ENCODE measurements at places on chromosomes 5 and 9.

DNA sequence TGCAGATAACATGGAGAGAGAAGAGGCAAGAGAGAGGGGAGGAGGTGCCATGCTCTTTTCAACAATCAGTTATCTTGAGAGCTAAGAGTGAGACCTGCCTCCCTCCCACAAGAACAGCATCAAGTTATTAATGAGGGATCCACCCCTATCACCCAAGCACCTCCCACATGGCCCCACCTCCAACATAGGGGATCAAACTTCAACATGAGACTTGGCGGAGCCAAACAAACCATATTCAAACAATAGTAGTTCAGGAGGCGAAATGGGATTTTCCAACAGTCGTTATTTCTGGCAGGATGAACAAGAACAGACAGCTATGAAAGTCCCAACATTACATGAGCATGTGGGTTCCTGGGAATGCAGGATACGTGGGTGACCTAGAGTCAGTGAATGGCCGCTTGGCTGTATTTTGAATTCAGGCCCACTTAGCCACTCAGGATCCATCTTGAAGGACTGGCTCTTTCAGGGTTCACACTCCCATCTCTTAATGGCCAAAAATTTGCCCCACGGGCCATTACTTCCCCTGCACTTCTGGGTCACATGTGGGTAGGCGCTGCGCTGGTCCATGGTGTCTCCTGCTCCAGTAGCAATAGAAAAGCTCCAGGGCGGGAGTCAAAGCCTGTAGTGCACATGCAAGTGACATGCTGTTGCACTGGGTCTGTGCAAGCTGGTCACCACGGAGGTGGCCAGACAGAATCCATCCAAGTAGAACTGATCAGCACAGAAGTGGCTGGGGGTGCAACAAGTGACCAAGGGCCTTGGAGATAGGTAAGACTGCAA, 7.1 kb upstream of the FAF2 start:
- DNase-seq: no peak

DNA sequence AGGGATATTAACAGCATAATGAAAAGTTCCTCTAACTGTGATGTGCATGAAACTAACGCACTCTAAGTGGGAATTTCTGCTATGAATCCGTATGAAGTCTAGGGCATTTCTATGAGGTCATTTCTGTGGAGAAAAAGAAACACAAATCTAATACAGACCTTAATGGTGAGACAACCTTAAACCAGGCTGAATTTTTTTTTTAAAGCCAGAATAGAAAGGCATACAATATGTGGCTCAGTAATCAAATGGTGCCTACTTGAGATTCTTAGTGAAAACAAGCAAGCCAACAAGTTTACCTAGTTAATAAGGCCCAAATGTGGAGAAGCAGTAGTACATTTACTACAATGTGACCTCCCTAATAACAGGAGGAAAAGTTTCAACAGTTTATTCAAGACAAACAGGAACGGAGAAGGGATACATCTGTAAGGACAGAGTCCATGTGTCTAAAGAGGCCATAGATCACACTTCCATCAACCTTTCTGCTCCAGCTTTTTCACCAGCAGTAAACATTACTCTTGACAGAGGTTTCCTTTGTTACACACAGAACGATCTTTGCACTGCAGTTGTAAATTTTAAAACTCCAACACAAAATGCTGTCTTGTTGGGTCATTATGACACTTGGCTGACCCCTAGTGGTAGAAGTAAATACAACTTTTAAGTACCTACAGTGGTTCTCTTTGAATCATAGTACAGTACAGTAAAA, 26.2 kb downstream of the CARNMT1 start:
- no peak for DNase-seq

DNA sequence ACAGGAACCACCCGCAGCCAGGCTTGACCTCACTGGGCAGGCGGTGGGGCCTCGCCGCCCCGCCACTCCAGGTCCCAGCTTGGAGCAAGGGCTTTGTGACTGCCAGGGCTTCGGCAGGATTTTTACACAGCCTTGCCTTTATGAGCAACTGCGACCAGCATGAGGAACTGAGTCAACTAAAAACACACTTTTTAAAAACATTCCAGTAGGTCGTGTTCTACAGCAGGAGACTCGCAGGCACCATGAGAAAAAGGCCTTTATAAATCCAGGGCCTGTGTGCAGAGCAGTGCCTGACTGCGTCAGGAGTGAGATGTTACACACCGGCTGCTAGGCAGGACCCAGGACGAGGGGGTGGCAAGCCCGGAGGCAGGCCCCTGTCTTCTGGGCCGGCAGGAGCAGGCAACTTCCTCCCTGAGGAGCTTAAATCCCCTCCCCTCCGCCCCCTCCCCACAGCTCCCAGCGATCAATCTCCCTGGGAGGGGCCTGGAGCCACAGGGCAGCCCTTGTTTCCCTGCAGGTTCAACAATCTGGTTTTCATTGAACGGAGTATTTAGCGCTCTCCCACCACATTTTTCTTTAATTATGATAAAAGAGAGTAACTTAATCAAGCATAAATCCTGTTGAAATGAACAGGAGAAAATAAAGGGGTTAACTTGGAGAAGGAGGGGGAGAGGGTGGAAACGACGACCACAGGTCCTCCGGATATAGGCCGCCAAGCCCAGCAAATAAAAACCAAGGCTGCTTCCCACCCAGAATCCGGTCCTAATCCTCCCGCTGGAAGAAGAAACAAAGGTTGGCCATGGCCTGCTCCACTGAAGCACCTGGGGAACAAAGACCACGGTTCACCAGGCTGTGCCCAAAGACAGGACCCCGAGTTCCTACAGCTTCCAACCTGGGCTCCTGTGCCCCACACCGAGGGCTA, 92.5 kb downstream of the ROR2 start:
- DNase-seq: no peak

- DNase-seq: no peak
Measured at GRCh38 chr9:96877269-96877668, 23.0 kb upstream of the ZNF782 start.

- no peak for DNase-seq
Measured at GRCh38 chr9:127541865-127542264, 70.2 kb upstream of the STXBP1 start.

- DNase-seq: no peak
Measured at GRCh38 chr9:116594547-116594946, 92.6 kb upstream of the TRIM32 start.

Data from activated T-cell treated with anti-CD3 and anti-CD28 coated beads for 24 hours (primary cell).